ENCODE measurements at places on chromosomes 11 and 22. TPM values are rescaled to one million over a fixed set of nuclear protein-coding genes. Genes with fewer than 3 reads are reported as not detected.

Gene BRSK2
- 0.15 TPM for total RNA-seq

Gene CCDC116
- 0.15 TPM for total RNA-seq

Gene FJX1
- 39.0 TPM for total RNA-seq

Gene MAML2
- total RNA-seq: 2.1 TPM

Gene CEND1
- total RNA-seq: not detected

Gene IRAG1
- total RNA-seq: under 0.01 TPM

Gene APOL6
- total RNA-seq: 11.4 TPM

Gene MORC2
- 17.0 TPM for total RNA-seq

Gene DDX10
- 42.2 TPM for total RNA-seq

Gene ANO3
- total RNA-seq: not detected

Gene OR4D5
- not detected for total RNA-seq

Gene PANX1
- total RNA-seq: 25.7 TPM

Gene NTM
- total RNA-seq: 2.6 TPM

Gene CTNND1
- 178 TPM for total RNA-seq

Gene STK33
- 1.6 TPM for total RNA-seq

Gene YAP1
- total RNA-seq: 26.0 TPM

Gene OMP
- total RNA-seq: not detected

Gene KDELR3
- total RNA-seq: 80.2 TPM

Gene C1QTNF4
- total RNA-seq: 1.5 TPM

Gene MGAT3
- under 0.01 TPM for total RNA-seq

Gene ROBO4
- total RNA-seq: 132 TPM

Gene IFTAP
- 45.4 TPM for total RNA-seq

Gene EFCAB6
- 0.65 TPM for total RNA-seq

Gene TRIM5
- total RNA-seq: 84.8 TPM

Gene SLC22A6
- total RNA-seq: not detected

Gene TMEM109
- 45.1 TPM for total RNA-seq

Gene KCNK7
- not detected for total RNA-seq

Gene PAMR1
- 0.32 TPM for total RNA-seq

Gene ALDH3B1
- under 0.01 TPM for total RNA-seq

Gene MMP1
- total RNA-seq: 2,455 TPM

Gene MYOD1
- total RNA-seq: not detected

Gene NXPE2
- total RNA-seq: not detected

Gene DSCAML1
- not detected for total RNA-seq

Gene NFAM1
- total RNA-seq: not detected

Gene BRD1
- 21.4 TPM for total RNA-seq

Gene HOATZ
- total RNA-seq: not detected

Gene OR51I1
- total RNA-seq: not detected

Gene RPS25
- 2,413 TPM for total RNA-seq

Gene SCARF2
- 14.9 TPM for total RNA-seq

Gene NAALADL1
- total RNA-seq: 5.5 TPM

Gene FREY1
- 0.65 TPM for total RNA-seq

Gene RIMBP3B
- not detected for total RNA-seq

Gene ALDH3B2
- total RNA-seq: not detected

Gene PTGDR2
- not detected for total RNA-seq

Gene ACTN3
- total RNA-seq: under 0.01 TPM

Gene YPEL4
- total RNA-seq: not detected

Gene TMPRSS5
- total RNA-seq: not detected

Gene PKDREJ
- total RNA-seq: not detected

Gene RBFOX2
- 92.9 TPM for total RNA-seq

Gene TYR
- not detected for total RNA-seq

Gene SULT4A1
- not detected for total RNA-seq

Gene MPPED1
- not detected for total RNA-seq

Gene CHRM1
- not detected for total RNA-seq

Gene TUB
- total RNA-seq: 7.5 TPM

Gene SSH3
- total RNA-seq: 9.1 TPM

Gene OOSP4A
- not detected for total RNA-seq

Gene PACSIN3
- total RNA-seq: 15.6 TPM

Data from epithelial cell of umbilical artery (primary cell).